ENCODE measurements at places on chromosomes 11 and 22. TPM values are rescaled to one million over a fixed set of nuclear protein-coding genes. Genes with fewer than 3 reads are reported as not detected.
A peak's percentile ranks its signal among the peaks of the same experiment; 100 is the strongest.

The TESMIN gene
- total RNA-seq = 0.47 TPM

The NXPE2 gene
- 0.22 TPM for total RNA-seq

The CHADL gene
- 8.3 TPM for total RNA-seq

The SOX6 gene
- total RNA-seq = 14.3 TPM

The UBQLNL gene
- total RNA-seq = not detected

The CCDC157 gene
- 0.26 TPM for total RNA-seq

The OR52N4 gene
- total RNA-seq = not detected

The MOGAT2 gene
- not detected for total RNA-seq

The BDNF gene
- not detected for total RNA-seq

The IFT27 gene
- 15.6 TPM for total RNA-seq

The KIAA1671 gene
- 16.8 TPM for total RNA-seq

The SC5D gene
- 21.6 TPM for total RNA-seq

The TEX54 gene
- not detected for total RNA-seq

The TOB2 gene
- 49.1 TPM for total RNA-seq

The LRP5 gene
- 60.9 TPM for total RNA-seq

GRCh38 chr11:42524534-42525227 is 787.1 kb upstream of the API5 start:
- DNase-seq = peak; percentile 60

GRCh38 chr11:113248702-113249490 is 65.5 kb upstream of the TTC12 start:
- no peak for DNase-seq

GRCh38 chr11:29458252-29458651 is 558.6 kb downstream of the KCNA4 start:
- DNase-seq = no peak

DNA sequence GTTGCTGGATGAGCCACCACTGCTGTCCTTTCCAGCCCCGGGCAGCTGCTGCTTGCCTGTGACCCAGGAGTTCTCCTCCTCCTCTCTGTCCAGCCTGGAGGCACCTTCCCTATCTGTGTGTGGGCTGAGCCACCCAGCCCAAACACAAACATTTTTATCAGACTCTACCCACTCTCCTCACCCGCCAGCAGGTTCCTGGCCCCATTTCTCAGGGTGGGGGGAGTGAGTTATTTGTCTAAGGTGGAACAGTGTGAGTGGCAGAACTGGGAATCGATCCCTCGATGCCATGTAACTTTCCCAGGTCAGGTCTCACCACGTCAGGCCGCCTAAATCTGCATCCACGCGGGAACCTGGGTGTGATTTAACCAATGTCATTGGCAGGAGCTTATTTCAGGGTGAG is 20.8 kb upstream of the SMIM38 start:
- no peak for DNase-seq

DNA sequence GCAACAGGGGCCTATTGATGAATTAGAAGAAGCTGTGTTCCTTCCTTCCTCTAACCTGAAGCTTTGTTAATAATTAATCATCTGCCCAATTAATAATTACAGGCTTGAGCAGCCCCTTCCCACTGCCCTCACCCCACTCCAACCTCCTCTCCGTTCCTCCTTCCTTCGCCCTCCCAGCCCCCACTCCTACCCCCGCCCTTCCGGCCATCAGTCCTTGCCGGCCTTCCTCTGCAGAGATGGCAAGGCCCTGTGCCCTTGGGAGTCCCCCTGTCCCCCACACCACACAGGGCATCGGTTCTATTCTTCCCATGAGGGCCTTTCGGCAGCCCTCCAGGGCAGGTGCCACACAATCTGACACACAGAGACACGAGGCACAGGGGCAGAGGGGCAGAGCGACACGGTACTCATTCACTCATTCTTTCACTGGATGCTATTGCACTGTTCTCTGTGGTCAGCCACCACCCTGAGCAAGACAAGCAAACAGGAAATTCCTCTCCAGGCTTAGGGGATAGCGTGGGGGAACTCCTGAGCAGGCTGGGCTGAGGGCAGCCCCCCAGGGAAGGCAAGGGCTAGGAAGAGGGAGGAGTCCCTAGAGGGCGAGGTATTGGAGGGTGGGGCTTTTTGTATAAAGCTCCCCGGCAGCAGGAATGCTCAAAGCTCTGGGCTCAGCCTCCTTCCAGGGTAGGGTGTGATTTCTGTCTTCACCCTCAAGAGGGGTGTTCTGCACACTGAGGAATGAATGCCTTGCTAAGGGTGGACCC is 14.7 kb downstream of the MGAT3 start:
- no peak for DNase-seq

DNA sequence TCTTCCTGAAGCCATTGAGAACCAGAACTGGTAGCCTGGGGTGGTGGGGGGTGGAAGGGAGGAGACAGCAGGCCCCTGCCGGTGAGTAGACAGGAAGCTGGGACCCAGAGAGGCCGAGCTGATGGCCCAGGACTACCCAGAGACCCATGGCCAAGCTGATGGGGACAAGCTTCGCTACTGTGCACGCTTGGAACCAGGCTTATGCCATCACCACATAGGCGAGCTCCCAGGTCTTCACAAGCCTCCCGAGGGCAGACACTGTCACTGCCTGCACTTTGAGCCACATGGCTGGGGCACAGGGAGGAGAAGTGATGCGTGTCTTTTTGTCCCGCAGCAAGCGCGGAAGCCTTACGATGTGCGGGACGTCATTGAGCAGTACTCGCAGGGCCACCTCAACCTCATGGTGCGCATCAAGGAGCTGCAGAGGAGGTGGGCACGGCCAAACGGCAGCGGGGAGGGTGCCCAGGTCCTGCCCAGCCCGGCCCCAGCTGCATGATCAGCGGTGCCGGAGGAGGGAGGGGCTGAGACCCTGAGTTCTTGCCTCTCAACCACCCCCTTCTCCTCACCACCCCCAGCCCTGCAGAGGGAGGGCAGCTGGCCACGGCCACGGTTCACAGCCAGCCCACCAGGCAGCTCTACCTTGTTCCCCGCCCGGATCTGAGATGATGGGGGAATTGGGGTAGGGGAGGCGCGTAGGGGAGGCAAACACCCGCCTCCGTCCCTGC is 76.0 kb upstream of the KCNQ1OT1 start:
- DNase-seq = peak; percentile 47

DNA sequence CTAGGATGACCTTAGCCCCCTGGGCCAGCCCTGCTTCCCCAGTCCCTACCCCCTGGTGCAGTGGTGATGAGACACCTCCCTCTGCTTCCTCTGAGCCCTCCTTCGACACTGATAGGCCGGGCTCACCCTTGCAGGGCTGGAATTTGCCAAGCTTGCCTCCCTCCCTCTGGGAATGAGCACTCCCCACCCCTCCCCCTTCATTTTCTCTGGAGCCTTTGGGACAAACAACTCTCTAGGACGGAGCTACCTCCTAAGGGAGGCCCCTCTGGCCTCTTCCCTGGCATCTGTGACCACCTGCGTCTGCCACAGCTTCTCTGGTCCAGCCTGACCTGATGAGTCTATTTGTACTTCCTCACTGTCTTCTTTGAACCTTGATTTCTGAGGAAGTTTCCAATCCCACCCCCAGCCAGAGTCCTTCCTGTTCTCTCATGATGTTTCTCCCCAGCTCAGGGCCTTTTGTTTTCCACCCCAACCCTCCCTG is 53.3 kb upstream of the ADA2 start:
- DNase-seq = no peak

- no peak for DNase-seq
These were observed 118.1 kb upstream of the ARHGAP20 start for GRCh38 chr11:110830344-110830743.

DNA sequence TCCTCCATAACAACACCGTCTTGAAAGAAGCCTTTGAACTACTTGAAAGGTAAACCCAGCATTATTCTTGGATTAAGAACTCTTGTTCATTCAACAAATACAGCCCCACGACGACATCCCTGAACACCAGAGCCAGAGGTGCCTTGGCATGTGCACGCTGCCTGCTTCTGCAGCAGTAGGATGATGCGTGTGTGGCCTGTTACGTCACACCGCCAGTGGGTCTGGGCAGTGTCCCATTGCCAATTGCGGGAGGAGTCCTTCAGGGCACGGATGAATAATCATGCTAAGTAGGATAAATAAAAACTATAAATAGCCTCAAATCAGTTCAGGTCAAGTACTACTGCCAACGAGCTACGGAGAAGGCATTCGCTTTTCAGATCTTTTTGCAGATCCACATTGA is 380.5 kb downstream of the SHANK2 start:
- no peak for DNase-seq

- no peak for DNase-seq
These were observed 59.5 kb downstream of the LINC01488 start for GRCh38 chr11:69541001-69541285.

DNA sequence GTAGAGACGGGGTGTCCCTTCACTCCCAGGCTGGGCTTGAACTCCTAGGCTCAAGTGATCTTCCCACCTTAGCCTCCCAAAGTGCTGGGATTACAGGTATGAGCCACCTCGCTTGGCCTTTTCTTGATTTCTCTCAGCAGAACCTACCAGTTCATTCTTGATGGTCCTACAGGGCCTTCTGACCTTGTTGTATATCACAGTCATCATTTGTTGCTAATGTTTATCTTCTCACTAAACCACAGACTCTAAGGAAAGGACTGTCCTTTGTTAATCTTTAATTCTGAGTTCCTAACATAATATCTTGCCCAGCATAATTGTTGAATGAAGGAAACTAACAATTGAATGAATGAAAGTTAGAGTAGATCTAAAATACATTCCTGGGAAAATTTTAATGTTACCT is 22.0 kb upstream of the ZC3H12C start:
- no peak for DNase-seq

DNA sequence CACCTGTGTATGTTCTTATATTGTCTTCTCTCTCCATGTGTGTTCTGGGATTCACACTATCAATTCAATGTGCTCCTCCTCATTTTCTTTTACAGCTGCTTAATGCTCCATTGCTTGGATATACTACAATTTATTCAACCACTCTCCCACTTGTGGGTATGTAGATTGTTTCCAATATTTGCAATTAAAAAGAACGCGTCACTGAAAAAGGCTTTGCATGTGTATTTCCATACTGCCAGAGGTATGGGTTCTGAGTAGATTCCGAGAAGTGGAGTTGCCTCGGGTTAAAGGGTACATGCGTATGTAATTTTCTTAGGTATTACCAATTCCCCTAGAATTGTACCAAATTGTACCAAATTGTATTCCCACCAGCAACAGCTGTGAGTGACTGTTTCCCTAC is 7.0 kb upstream of the CAPN5 start:
- no peak for DNase-seq

- no peak for DNase-seq
These were observed 114.0 kb downstream of the GRIK4 start for GRCh38 chr11:120625565-120625964.

- DNase-seq = no peak
These were observed 21.9 kb downstream of the SCUBE1 start for GRCh38 chr22:43320943-43321900.

DNA sequence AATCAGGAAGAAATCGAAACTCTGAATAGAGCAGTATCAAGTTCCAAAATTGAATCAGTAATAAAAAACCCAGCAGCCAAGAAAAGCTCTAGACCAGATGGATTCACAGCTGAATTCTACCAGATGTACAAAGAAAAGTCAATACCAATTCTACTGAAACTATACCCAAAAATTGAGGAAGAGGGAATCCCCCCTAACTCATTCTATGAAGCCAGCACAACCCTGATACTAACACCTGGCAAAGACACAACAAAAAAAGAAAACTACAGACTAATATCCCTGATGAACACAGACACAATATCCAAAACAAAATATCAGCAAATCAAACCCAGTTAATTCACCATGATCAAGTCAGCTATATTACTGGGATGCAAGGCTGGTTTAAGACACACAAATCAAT is 97.7 kb downstream of the ZC3H12C start:
- DNase-seq = no peak

DNA sequence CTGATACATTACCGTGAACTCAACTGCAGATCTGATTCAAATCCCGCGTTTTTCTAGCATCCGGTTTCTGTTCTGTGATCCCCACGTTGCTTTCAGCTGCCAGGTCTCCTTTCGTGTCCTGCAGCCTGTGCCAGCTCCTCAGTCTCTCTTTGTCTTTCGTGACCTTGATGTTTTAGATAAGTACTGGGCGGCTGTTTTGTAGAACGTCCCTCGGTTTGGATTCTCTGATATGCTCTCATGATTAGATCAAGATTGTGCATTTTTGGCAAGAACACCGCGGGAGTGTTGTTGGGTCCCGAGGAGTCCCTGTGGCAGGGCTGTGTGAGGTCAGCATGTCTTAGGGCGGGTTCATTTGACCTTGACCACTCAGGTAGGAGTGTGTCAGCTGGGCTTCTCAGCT is 38.6 kb downstream of the KCNQ1 start:
- no peak for DNase-seq

GRCh38 chr22:41752011-41752970 is 48.2 kb upstream of the CCDC134 start:
- no peak for DNase-seq

- DNase-seq = no peak
These were observed at the start of gene DRD2 for GRCh38 chr11:113475160-113475761. Gene DRD2 (minus strand): TSS chr11:113475398. CDS start chr11:113424651, 50,747 bp downstream.

DNA sequence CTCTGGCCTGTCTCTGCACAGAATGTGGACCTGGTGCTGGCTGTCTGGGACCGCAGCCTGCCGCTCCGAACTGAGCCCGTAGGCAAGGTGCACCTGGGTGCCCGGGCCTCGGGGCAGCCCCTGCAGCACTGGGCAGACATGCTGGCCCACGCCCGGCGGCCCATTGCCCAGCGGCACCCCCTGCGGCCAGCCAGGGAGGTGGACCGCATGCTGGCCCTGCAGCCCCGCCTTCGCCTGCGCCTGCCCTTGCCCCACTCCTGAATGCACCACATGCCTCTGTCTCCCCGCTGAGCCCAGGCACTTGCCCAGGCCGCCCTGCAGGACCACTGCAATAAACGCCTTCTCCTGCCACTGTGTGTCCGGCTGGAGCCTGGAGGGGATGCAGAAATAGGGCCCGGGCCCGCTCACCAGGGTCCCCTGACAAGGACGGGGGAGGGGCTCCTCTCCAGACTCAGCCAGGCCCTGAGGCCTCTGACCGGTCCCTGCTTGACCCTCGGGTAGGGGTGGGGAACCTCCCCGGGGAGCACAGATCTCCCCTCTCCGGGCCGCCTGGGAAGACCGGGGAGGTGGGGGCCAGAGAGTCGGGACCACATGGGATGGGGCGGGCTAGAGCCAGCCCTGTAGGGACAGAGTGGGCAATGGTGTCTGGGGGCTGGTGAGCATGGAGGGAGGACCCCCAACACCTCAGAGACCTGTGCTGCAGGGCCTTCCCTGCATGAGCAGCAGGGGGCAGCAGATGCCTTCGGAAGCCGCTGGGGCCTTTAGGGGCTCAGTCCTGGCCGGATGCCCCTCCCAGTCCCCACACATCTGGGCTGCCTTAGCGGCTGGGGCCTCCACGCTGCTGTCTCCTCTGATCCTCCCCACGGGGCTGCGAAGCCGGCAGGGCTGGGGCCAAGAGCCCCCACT is 1.4 kb upstream of the TNNI2 start:
- DNase-seq = no peak

DNA sequence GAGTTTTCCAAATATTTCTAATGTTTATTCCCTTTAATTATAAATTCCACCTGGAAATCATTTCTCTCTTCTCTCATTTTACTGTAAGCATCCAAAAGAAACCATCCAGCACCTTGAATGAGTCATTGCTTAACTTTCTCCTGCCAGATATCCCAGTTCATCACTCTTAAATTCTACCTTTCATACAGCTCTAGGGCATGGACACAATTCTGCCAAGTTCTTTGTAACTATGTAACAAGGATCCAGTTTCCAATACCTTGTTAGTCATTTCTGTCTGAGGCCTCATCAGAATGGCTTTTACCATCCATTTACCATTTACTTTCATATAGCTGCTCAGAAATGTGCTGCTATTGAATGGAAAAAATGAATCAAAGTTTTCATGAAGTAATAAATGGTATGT is 455.4 kb upstream of the TENM4 start:
- DNase-seq = no peak

- peak; percentile 65 for DNase-seq
These were observed 13.8 kb upstream of the TEF start for GRCh38 chr22:41367680-41368542.
